Stimulated activated memory B cell treated with anti-CD40 and anti-IgM and Interleukin-4, amounts not matched to agents 10 μg/mL and 1 μg/mL and 100 μg/mL, for 72 hours (primary cell): ENCODE measurements at places on chromosomes 11 and 22.

DNA sequence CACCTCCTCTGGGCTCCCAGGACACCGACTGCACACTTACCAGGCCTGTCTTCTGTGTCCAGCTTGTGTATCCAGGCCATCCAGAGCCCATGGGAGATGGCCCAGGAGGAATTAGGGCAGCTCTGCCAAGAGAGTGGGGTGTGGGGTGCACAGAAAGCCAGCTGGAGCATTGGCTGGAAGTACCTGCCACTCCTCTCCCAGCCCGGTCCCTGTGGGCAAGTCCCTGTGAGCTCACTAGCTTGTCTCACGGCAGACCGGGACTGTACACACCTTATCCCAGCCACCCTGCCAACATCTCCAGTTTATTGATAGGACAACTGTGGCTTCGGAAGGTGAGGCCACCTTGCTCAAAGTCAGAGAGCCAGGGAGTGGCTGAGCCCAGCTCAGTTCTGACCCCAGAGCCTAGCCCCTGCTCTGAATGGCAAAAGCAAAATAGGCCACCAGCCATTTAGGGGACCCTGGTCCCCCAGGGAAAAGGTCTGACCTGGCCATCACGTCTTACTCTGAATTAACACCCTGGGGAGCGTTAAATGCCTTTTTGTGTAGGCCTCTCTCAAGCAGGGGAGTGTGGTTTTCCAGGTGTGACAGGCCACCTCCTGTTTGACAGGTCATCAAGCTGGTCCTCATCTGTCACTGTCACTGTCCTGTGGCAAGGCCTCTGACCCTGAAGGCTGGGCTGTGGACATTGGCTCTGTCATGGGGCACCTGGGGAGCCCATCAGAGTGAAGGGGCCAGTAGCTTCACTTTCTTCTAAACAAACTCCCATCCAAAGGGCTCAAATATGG lies 15.1 kb downstream of the UQCR10 start:
- ATAC-seq, result no peak

GRCh38 chr11:17543574-17544180 lies 539 bp downstream of the USH1C start:
- ATAC-seq, result no peak

DNA sequence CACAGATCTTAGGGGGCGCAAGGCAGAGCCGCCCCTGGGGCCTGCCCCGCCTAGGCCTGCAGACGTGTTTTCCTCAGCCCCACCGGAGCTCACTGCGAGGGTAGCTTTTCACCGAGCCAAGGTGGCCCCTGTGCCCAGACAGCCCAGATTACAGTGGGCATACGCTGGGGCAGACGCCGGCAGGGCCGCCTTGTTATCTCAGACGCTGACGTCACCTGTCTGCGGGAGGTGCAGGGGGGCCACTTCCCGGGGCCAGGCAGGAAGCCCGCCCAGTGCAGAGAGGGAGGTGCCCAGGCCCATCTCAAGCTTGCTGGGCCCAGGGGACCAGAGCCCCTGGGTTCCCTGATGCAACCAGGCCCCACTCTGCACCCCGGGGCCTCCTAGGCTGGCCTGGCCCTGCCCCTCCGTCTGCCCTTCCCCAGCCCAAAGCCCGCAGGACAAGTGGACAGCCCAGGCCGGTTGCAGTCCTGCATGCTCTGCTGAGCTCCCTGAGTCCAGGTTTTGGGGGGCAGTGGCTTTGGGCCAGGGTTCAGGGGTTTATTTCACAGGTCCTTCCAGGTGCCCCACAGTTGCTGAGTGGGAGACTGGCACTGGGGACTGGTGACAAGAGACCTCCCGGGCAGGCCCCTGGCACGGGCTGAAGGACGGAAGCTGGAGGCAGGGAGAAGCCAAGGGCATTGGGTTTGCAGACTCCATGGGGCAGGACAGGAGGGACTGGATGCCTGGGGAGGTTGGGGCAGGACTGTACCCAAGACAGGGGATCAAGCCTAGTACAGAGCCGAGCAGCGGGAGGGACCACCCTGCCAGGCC lies 38.6 kb downstream of the IGF2 start:
- ATAC-seq, result peak; percentile 3

GRCh38 chr22:24305260-24305692 lies 34.6 kb downstream of the SPECC1L start:
- no peak for ATAC-seq

- ATAC-seq, result no peak
Measured at GRCh38 chr11:59939482-59939881, 1.2 kb downstream of the OOSP1 start.

- peak; percentile 82 for ATAC-seq
Measured at GRCh38 chr22:39471381-39472141, 14.7 kb downstream of the MGAT3 start.

- no peak for ATAC-seq
Measured at GRCh38 chr22:47000256-47000655, 237.8 kb downstream of the TBC1D22A start.

DNA sequence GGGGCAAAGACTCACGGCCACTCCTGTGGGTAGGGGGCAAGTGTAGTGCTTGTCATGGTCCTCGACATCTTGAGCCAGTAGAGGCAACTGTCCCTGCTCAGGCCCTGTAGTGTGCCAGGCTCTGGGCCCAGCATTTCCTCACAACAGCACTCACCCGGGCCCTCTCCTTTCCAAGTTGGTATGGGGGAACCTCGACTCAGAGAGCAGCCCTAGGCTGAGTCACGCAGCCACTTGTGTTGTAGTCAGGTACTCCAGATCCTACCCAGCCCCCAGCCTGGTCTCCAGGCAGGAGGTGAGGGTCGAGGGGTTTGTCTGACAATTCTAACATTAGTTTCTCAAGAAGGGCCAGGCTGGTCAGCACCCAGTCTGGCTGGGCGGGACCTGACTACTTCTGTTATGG lies 4.1 kb downstream of the RELT start:
- no peak for ATAC-seq

- no peak for ATAC-seq
Measured at GRCh38 chr11:465896-466530, 15.9 kb downstream of the PTDSS2 start.

DNA sequence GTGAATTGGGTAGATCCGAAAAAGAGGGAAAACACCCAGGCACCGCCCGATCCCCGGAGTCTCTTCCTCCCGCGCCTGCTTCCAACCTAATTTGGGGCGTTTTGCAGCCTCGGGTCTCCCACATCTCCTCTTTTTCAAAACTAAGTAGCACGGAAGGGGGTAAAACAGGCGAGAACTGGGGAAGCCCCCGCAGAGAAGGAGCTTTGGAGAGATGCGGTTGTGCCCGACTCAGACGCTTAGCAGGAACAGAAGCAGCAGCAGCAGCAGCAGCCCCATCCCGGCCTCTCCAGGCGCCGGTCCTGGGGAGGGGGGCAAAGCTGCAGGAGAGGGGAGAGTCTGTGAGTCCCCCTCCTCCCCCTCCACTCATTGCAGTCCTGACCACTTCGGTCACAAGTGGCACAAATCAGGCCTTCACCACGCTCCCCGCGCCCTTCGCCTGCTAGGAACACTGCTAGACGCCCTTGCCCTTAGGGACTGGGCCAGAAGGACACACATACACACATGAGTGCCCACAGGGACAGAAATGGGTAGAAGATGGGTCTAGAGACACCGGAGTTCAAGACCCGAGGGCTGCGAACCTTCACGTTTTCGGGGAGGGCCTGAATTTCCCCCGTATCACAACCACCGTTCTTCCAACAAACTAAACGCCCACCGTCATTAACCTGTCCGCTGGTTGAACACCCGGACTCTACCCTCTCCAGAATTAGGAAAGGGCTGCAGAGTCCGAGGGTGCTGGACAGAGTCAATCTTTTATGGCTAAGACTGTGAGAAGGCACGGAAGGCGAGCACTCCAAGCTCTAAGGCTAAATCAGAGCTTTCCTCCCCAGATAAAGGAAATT lies 98.3 kb upstream of the HSD17B12 start:
- no peak for ATAC-seq

- ATAC-seq, result no peak
Measured at GRCh38 chr22:38965614-38966379, 8.4 kb downstream of the APOBEC3A start.

- ATAC-seq, result no peak
Measured at GRCh38 chr11:64863391-64864060, 14.9 kb downstream of the EHD1 start.

GRCh38 chr11:91860661-91861060 lies 364.0 kb upstream of the FAT3 start:
- no peak for ATAC-seq

- ATAC-seq, result no peak
Measured at GRCh38 chr11:15213471-15214231, 98.9 kb downstream of the INSC start.

- ATAC-seq, result no peak
Measured at GRCh38 chr11:65863889-65864705, 3.9 kb downstream of the MUS81 start.

GRCh38 chr11:2375341-2375853 lies 1.7 kb upstream of the CD81 start:
- no peak for ATAC-seq
